ENCODE measurements at places on chromosomes 16 and 17.

GRCh38 chr17:64037802-64038201 is 17.4 kb upstream of the ICAM2 start:
- no peak for DNase-seq

- no peak for DNase-seq
Observed at GRCh38 chr16:68263559-68264127, 683 bp upstream of the SLC7A6 start.

DNA sequence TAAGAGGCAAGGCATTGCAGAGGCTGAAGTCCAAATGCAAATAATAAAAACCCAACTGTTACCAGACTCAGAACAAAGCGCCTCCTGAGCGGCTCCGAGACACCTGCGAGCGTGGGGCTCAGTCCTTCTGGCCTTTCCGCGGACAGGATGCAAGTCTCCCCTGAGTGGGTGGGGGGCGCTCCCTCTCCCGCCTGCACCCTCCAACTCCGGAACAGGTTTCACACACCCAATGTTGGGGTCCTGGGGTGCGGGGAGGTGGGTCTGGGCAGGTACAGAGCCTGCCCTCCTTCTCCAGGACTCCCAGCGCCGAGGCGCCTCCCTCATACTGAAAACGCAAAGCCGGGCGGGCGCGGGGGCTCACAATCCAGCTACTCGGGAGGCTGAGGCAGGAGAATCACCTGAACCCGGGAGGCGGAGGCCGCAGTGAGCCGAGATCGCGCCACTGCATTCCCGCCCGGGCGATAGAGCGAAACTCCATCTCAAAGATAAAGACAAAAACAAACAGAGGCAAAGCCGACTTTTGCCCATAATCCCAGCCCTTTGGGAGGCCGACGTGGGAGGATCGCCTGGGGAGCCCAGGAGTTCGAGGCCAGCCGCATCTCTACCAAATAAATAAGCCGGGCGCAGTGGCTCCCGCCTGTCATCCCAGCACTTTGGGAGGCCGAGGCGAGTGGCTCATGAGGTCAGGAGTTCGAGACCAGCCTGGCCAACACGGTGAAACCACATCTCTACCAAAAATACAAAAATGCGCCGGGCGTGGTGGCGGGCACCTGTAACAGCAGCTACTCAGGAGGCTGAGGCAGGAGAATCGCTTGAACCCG is 893 bp downstream of the GINS2 start:
- no peak for DNase-seq

- no peak for DNase-seq
Observed at GRCh38 chr17:8556074-8556473, 74.5 kb downstream of the MYH10 start.

GRCh38 chr17:41433586-41433985 is 7.2 kb downstream of the KRT38 start:
- no peak for DNase-seq

DNA sequence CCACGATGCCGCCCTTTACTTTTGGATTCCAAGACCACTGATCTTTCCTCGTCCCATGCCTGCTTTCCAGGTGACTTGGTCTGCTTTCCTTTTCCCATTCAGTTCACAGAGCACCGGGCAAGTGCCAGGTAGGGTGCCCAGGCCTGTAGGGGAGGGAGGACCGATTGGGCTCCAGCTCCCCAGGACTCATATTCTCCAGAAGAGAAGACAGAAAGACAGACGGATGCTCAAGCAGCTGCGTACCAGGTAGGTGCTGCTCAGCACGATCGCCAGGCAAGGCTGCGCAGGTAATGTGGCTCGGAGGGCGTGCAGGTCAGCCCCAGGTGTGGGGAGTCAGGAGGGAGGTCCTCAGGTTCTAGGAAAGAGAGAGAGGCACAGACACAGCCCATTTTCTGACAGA is 67.5 kb upstream of the ZNF423 start:
- DNase-seq: no peak

- no peak for DNase-seq
Observed at GRCh38 chr17:17380145-17380925, 77.2 kb downstream of the NT5M start.

DNA sequence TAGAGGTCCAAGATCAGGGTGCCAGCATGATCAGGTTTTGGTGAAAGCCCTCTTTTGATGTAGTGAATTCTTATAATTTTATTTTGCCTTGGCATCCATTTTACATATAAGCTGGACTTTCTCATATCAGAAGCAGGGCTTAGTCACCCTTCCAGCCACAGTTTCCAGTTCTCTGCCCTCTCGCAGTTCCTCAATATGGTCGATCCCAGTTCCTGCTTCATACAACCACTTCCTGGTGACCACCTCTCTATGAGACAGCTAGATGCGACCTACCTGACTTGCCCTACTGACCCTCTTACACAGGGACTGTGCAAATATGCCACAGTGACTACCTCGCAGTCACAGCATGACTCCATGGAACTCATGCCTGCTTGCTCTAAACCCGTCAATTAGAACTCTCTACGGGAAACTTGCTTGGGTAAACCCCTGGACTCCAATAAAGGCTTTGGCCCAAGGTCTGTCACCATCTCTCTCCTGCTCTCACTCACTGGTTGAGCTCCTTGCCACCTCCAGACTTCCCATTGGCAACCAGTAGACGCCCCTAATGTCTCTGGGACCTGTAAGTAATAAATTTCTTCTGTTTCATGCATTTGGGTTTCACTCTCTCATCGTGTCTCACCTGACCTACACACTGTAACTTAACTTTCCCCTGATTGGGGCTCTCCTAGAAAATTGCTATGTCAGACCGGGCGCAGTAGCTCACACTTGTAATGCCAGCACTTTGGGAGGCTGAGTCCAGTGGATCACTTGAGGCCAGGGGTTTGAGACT is 21.4 kb downstream of the CD300LG start:
- no peak for DNase-seq

- no peak for DNase-seq
Observed at GRCh38 chr17:53426505-53426904, 396.2 kb upstream of the KIF2B start.

- no peak for DNase-seq
Observed at GRCh38 chr16:86965840-86966550, 351.2 kb downstream of the C16orf95 start.

- DNase-seq: no peak
Observed at GRCh38 chr17:67035131-67036083, 8.9 kb upstream of the CACNG1 start.

DNA sequence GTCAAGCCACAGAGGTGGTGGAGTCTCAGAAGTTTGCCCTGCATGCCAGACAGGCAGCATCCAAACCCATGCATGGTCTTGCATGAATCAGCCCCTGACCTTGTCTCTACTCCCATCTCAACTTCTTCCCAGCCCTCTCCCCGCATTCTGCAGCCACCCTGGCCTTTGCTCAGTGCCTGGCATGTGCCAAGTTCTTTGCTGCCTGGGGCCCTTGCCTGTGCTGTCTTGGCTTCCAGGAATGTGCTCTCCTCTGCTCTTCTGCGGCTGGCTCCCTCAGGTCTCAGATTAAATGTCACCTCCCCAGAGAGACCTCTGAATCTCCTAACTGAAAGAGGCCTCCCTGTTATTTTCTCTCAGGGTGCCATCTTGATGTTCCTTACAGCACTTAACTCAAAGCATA is 17.6 kb downstream of the DRC3 start:
- DNase-seq: no peak

Data from putamen (tissue), 1 donor.